ENCODE measurements at places on chromosomes 4 and X. TPM values are rescaled to one million over a fixed set of nuclear protein-coding genes. Genes with fewer than 3 reads are reported as not detected.

DNA sequence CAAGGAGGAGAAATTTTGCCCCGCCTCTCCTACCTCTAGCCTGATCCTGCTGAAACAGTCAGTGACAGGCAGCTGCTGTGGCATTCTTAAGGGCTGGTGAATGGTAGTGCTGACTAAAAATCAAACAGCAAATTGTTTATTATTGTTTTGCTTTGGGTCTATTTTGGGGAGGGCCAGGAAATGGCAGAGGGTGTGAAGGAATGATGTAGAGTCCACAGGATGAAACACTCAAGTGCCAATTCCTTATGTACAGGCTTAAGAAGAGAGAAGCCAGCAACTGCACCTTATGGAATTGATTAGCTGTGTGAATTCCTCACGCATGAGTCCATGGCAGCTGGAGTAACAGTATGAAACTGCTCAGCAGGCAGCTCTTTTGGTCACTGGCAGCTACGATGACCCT lies 39.7 kb downstream of the VEGFC start:
- peak; percentile 89 for DNase-seq

DNA sequence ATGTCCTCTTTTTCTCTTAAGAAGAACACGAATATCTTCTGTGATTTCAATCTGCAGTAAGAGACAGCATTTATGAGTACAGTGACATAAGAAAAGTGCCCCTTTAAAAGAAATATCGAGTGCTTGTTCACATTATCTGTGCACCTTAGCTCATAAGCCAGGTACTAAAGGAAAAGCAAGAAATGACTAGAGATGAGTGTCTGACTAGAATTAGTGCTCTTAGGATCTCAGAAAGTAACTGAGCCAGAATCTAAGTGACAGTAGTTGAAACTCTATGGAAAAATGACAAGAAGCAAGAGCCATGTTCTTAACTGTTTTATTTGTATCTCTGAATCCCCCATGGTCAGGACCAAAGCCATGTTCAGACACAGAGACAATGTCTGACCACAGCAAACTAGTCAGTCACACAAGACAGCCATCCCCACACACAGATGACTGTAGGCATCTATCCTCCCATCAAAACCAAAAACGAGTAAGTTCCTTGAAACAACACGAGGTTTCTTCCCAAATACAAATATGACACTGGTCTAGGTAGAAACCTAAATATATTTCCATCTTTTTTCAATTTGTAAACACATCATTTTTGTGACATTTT lies 36.8 kb downstream of the ACSL4 start:
- DNase-seq, result no peak

DNA sequence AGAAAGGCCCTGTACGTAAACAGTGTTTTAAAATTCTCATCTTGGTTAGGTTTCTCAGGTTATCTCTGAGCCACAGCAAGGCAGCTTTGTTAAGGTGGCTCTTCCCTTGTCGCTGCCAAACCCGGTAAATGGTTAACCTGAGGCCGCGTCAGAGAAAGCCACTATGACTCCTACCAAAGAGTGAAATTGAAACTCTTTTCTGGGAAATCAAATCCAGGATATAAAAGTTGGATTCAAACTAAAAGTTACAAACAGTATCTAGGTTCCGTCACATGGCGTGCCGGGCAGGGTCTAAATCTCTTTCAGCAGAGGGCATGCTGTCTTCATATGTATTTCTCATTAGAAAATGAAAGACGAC lies 433 bp downstream of the MMAA start:
- DNase-seq, result peak; percentile 51

DNA sequence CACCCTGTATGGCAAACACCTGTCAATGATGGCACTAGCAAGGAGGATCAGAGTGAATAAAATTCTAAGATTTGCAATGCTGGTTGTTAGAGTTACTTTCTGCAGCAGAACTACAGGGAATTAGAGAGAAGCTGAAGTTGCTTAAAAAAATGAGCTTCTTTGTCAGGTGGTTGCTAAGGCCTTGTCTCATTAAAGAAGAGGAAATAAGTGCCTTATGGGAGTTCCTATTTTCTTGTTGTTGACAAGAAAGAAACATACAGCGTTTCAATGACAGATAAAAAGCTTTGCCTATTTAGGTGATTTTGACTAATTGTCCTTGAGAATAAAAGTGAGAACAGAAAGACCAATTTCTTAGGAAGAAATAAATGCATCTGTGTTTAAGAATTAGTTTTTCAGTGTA lies 106.0 kb upstream of the ARHGAP24 start:
- DNase-seq, result no peak

DNA sequence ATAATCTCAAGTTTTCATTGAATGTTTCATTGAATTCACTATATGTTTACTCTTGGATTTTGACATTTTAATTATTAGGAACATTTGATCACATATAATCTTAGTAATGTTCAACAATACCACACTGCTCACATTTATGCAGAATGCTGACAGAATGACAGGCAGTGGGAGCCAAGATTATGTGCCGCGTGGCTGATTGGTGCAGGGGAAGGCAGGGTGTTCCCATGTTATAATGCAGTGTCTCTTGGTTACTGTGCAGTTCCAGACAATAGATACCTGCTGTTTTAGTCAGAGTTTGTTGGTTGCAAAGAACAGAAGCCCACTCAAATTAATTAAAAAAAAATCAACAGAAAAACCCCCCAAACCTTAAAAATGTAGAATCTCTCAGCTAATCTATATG lies 33.0 kb downstream of the FHIP1A start:
- DNase-seq, result no peak

DNA sequence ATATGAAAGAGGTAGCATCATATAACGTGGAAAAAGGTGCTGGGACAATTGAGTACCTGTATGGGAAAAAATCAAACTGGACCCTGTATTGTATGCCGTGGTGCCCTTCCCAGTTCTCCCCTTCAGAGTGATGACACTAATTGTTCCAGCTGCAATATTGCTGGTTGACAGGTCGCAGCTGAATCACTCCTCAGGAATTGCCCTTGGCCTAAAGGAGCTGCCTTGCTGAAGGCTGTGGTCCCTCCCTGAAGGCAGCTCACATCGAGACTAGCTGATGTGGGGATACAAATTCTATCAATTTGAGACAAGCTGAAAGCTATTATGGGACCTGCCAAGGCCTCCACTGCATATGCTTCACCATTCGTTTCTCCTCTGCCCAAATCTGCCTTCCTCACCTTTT lies 39.3 kb upstream of the CXCL8 start:
- no peak for DNase-seq

- DNase-seq, result no peak
Measured at GRCh38 chrX:34341258-34341657, 209.1 kb upstream of the FAM47A start.

DNA sequence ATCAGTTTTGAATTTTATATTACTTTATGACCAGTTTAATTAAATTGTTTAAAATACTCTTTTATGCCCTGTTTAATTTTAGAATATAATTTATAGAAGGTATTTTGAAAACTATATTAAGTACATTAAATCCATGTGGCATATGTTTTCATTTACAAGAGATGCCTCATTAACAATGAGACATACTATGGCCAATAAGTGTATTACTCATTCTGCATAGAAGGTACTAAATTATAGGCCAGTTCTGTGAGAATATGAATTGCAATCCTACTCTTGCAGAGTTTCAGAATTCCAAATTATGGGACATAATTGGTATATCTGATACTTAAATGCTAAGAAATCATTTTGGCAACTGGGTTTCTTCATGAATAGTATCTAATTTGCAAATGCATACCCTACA lies 951.1 kb downstream of the FAT4 start:
- DNase-seq, result no peak

GRCh38 chr4:2354118-2354517 lies 64.3 kb downstream of the ZFYVE28 start:
- DNase-seq, result no peak

GRCh38 chrX:48631376-48632090 lies 34.2 kb downstream of the WDR13 start:
- DNase-seq, result peak; percentile 93

DNA sequence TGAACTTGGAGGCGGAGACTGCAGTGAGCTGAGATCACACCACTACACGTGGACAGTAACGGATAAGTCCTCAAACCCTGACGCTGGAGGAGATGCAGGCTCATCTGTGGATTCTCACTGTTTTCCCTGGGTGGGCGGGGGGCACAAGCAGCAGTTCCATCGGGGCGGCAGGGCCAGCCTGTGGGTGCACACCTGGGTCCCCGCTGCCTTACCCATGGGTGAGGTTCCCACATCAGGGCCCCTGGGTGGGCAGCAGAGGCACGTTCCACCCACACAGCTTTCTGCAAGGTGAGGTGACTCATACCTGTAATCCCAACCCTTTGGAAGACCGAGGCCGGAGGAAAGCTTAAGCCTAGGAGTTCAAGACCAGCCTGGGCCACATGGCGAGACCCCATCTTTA lies 56.6 kb upstream of the MXD4 start:
- no peak for DNase-seq

DNA sequence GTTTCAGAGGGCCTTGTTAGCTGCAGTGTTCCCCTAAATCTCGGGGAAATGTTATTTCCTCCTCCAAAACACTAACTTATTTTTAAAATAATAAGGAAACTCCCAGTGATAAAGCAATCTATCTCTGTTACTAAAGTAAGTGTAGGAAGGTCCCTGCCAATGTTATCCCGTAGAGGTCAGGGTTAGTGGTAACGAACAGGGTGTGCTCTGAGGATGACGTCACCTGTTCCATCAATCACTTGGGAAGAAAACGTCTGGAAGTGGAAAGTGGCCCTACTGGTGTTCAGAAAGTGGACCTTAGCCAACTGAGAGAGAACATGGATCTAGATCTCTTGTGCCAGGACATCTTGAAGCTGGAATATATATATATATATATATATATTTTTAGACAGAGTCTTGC lies 249.5 kb downstream of the BCOR start:
- peak; percentile 45 for DNase-seq

DNA sequence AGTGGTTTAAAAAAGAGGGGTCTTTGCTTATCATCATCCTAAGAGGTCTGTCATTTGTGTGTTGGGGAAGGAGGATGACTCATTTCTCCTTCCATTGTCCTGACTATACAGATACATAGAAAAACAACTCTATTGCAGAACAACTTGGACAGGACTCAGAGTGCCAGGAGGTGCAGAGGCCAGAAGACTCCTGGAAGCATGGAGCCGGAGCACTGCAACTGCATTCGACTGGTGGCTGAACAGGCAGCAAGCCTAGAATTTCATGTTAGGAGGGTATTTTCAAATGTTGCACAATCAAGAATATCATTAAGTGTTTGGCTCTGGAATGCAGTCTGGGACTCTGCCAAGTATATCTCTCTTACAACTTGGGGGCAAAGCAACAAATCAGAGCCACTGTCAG lies 35.0 kb upstream of the MAML3 start:
- DNase-seq, result no peak

DNA sequence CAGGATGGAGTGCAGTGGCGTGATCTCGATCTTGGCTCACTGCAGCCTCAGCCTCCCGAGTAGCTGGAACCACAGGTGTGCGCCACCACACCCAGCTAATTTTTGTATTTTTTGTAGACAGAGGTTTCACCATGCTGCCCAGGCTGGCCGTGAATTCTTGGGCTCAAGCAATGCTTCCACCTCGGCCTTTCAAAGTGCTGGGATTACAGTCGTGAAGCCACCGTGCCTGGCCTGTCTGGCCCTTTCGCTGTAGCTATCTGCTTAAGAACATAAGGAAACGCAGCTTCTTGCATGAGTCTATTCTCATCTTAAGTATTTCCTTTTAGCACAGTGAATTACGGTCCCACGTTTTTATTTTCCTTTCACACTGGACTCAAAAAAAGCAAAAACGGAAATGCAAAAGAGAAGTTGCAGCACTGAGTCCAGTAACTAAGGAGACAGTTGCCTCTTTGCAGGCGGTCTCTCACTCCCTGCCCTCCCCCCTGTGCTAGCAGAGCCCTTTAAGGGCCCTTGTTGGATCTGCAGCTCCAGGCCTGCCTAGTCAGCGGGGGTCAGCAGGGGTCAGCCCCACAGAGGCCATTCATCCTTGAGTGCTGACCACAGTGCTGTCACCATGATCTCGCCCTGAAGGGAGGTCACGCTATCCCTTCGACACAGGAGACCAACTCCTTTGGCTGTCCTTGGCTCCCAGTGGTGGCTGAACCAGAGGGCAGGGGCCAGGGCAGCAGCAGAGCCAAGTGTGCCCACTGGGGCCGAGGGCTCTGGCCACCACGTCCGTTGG lies 21.8 kb upstream of the TBC1D14 start:
- no peak for DNase-seq

DNA sequence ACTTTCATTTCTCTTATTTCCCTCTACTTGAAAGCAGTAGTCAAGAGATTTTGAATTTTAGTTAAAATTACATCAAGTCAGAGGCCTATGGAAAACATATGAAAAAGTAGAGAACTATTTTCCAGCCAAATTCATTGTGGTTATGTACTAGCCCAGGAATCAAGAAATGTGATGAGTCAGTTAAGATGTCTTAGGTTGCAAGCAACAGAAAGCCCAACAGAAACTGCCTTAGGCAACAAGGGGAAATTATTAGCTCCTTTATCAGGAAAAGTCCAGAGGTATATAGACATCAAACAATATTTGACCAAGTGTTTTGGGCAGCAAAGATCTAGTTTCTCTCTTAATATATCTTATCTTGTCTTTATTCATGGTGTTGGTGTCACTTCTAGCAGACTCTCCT lies 37.8 kb upstream of the FRMD7 start:
- DNase-seq, result no peak

DNA sequence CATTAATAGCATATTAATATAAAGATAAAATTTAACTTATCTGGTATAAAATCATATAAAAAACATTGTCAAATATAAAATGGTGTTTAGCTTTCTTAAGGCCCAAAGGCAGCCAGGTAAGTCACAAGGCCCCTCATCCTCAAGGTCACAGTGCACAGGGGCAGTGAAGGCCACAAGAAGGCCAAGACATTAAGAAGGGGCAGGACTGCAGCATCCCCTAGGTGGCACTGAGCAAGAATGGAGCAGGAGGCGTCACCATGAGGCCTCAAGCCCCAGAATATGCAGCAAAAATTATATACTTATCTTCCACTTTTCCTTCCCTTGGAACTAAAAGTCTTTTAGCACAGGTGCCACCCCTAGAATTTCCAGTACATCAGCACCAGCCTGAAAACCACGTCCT lies 49.5 kb upstream of the MAGEA8 start:
- DNase-seq, result no peak

- no peak for DNase-seq
Measured at GRCh38 chr4:41943506-41943905, 8.3 kb downstream of the TMEM33 start.

- no peak for DNase-seq
Measured at GRCh38 chr4:144647095-144647561, 1.2 kb downstream of the HHIP start.

GRCh38 chr4:26858947-26859401 lies 1.7 kb upstream of the STIM2 start:
- DNase-seq, result no peak

Gene PPID
- 51.8 TPM for polyA plus RNA-seq

Gene F8A3
- polyA plus RNA-seq, result 4.6 TPM

Gene MGAT4D
- polyA plus RNA-seq, result not detected

Gene PDCL2
- not detected for polyA plus RNA-seq

Gene DGKK
- polyA plus RNA-seq, result not detected

Gene ADRA2C
- polyA plus RNA-seq, result 1.8 TPM

Gene UGT2B10
- not detected for polyA plus RNA-seq

Gene SSX4B
- not detected for polyA plus RNA-seq

Gene F11
- not detected for polyA plus RNA-seq

Gene NOX1
- polyA plus RNA-seq, result 0.38 TPM

Gene CLDN22
- polyA plus RNA-seq, result 0.33 TPM

All from muscle of back (tissue), 13 donors.